ENCODE measurements at places on chromosomes 4 and X.

DNA sequence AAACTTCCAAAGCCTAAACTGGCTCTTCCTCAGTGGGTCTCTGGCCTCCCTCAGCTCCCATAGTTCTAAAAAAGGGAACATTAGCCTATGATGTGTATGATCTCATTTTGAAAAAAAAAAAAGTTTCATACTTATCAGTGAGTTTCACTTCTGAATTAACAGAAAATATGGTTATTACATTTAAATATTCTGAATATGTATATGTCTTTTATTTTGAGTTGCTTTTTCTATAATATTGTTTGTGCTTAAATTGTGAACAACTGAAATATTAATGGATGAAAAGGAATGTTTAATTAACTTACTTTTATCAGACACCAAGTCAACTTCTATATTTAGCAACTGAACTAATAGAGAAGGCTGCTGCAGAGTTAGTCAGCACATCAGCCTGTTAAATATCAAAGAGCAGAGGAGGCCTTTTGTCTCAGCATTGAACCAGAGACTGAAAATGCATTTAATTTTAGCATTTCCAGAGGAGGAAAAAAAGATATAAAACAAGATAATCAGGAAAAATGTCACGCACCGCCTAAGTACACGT lies 20.4 kb upstream of the FHL1 start:
- no peak for DNase-seq

GRCh38 chr4:38306482-38307071 lies 346.4 kb downstream of the PTTG2 start:
- no peak for DNase-seq

GRCh38 chrX:72001471-72001870 lies 90.8 kb downstream of the NHSL2 start:
- DNase-seq, result no peak

DNA sequence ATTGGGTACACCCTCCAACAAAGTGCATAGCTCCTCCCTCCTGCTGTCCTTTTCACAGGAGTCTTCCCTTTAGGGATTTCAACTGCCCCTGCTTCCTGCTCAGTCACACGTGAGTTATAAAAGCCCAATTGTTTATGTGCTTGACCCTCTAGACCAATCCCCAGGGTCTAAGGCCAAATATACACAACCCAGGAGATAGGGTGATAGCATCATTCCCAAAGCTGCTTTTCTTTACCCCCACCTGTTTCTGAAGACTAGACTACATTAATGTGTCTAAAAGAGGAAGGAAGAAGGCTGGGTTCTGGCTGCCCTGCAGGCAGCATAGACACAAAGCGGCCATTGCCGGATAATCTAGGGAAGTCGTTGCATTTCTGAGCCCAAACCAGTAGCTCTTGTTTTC lies 526.7 kb upstream of the FRG1 start:
- DNase-seq, result no peak

GRCh38 chr4:27524224-27524623 lies 663.6 kb downstream of the STIM2 start:
- DNase-seq, result peak; percentile 7

GRCh38 chr4:74543231-74543781 lies 98.4 kb downstream of the AREG start:
- DNase-seq, result no peak

DNA sequence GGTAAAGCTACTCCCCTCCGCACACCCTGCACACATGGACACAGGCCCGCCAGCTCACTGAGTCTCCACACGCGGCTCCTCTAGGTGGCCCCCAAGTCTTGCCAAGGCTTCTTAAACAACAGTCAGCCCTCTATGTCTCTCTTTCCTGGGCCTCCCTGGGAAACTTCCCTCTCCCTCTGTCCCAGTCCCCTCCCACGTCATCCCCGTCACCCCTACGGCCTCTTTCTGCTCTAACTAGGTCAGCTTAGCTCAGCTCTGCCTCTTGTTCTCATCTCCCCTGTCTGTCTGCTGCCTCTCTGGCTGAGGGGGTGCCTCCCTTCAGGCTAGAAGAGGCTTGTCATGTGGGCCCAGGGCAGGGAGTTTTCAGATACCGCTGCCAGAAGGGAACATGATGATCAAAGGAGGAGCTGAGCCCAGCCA lies 38.8 kb downstream of the SEPTIN6 start:
- no peak for DNase-seq
